ENCODE measurements at places on chromosomes 7 and 10.

- peak; percentile 74 for DNase-seq
Observed at GRCh38 chr10:77836299-77836820, 90.2 kb downstream of the DLG5 start.

DNA sequence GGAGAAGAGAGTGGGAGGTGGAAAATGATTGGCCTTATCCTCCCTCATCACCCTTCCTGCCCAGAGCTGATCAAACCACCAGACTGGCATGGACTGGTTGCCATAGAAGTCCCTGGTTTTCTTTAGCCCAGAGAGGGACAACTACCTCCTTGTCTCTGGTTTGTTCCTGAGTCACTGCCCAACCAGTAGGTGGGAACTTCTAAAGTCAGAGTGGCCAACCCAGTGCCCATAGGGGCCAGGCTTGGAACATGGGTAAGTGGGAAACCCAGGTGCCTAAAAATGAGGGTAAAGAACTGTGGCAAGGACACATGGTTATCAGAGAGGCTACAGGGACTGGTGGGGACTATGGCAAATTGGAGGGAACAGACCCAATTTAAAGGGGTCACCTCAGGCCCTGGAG is 63.8 kb downstream of the FAM241B start:
- DNase-seq: no peak

- no peak for DNase-seq
Observed at GRCh38 chr7:106629516-106629915, 31.4 kb downstream of the CCDC71L start.

- no peak for DNase-seq
Observed at GRCh38 chr10:125802131-125802530, 20.9 kb downstream of the UROS start.

DNA sequence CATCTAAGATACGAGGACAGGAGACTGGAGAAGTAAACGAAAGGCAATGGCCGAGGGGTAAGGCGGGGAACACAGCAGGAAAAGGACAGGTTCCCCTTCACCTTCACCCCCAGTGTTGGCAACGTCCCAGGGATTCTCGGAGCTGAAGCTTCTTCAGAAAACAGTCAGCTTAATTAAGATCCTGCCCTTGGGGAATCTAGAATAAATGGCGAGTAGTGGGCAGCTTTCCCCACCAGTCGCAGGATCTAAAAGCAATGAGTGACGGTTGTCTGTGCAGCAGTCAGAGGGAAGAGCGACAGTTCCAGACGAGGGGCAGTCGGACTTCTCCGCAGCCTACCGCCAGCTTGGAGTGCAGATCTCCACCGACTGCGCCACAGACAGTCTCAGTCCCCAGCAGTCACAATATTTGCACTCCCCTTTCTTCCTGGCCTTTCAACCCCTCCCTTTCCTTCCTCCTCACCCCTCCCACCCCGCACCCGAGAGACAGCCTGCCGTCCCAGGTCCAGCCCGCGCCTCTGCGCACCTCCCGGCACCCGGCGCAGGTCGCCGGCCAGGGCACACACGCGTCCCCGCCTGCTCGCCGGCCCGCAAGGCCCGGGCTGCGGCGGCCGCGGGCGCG is 10.9 kb upstream of the SP8 start:
- DNase-seq: no peak

DNA sequence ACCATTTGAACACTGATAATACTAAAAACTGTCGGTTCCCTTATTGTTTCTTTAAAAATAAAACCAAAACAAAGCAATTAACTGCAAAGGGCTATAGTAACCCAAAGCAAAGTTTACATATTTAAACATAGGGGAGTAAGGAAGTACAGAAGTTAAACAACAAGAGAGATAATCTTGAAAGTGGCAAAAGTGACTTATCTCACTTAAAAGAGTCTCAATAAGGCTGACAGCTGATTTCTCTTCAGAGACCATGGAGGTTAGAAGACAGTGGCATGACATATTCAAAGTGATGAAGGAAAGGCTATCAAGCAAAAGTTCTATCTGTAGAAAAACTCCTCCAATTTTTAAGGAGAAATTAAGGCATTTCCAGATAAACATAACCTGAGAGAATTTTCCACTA is 233.5 kb upstream of the HDAC9 start:
- DNase-seq: no peak

DNA sequence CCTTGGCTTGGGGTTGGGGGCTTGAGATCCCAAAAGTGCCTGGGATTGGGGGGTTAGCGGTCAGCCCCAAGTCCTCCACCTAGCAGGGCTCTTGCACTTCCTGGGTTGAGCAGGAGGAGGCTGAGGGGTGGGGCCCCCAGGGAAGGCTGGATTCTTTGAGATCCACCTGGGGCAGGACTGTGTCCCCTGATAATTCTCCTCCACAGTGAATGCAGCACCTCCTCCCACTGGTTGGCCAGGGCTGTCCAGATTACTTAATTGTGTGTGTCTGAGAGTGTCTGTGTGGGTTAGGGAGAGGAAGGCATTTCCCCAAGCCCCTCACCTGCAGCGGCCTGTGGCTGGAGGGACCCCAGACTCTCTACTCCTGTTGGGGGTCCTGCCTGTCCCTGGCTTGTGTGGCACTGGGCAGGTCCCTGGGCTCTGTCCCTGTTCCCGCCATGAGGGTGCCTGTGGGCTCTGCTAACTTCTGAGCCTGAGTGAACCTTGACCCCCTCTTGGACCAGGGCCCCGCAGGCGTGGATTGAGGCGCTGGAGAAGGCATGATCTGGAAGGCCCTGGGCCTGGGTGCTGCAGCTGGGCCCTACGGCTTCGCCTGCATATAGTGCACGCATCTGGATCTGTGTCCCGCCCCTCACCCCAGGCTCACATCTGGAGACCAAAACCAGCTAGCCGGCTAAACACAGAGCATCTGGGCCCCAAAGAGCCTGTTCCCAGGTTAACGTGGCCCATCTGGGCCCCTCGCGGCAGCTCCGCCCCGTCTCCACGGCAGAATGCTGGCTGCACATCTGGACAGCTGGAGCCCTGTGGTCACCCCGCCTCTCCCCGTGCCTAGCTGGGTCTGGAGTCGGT is 10.4 kb downstream of the TMEM270 start:
- no peak for DNase-seq

DNA sequence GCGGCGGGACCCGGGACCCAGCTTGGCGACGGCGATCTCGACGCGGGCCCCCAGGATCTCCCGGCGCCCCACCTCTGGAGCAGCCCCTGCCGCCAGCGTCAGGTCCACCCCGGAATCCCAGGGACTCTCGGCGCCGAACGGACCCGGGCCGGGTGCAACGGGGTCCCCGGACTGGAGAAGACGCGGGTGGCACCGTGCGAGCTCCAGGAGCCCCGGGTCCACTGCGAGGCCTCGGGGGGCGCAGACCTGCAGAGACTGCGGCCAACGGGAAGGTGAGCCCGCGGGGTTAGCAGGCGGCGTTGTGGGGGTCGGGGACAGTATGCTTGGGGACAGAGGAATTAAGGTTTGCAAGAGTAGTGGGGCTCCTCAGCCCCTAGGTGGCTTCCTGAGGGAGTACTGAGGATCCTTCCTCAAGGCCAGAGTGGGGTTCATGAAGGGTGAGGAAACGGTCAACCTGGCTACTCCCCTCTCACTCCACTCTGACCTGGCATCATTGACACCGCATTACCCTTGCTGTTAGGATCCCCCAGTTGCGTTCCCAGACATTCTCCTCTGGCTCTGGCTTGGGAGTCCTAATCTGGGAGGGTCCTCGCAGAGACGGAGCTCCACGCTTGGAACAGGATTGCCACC is 353 bp downstream of the EPHB6 start:
- no peak for DNase-seq

DNA sequence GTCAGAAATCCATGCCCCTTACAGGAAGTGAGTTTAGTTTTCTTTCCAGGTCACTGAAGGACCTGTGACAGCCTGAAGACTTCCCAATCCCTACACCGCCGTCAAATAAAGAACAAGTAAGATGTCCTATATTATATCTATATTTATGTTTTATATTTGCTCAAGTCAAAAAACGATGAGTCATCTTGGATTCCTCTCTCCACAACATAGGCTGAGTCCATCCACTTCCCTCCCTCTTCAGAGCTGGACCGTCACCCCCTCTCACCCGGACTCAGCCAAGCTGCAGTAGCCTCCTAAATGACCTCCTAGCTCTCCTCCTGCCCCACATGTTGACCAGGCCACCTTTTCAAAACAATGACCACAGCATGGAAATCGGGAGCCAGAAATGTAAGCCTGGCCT is 53.5 kb downstream of the GLI3 start:
- DNase-seq: no peak

- no peak for DNase-seq
Observed at GRCh38 chr7:10225275-10225674, 748.4 kb upstream of the PHF14 start.

DNA sequence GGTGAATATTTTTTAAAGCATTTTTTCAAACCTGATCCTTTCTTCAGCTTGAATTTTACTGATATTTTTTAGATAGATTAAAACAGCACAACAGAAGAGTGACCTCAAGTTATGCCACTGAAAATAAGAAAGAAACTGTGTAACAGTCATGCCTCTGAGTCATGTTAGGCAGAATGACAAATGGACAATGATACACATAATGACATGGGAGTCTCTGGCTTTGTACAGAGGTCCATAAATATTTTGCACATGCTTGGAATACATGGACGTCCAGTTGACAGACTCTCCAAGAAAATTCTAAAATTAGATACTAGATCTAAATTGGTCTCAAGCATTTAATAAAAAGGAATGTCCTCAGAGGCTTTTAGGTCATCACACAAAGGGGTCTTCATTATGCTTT is 21.9 kb upstream of the SEMA3A start:
- no peak for DNase-seq

DNA sequence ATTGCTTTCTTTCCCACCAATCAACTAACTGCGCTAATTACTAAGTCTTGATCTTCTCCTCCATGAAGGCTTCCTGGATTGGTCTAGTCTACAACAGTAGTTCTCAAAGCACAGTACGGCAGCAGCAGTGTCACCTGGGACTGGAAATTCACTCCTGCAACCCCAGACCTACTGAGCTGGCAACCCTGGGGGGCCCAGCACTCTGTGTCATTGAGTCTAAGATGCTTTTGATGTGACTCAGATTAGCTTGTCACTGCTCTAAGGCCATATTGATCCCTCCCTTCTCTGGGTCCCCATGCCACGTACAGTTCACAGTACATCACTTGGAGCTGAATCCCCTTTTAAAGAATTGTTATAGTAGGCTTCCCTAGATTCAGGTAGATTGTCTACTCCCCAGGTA is 65.7 kb upstream of the KMT2C start:
- DNase-seq: peak; percentile 6

DNA sequence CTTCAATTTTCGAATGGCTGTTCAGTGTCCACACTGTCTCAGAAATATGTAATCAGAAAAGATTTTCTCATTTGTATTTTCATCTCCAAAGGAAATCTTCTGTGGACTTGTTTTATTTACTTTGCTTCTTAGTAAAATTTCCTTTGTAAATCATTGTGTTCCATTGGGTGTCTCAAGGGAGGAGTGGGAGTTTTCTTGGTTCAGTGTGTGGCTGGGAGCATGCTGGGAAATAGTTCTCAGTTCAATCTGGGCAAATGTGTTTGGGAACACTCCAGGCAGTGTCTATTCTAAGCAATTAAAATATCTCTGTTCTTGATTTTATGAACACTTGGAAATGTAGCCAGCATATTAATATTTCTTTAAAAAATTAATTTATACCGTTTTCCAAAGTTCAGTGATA is 1019.8 kb downstream of the CNTNAP2 start:
- DNase-seq: no peak

- no peak for DNase-seq
Observed at GRCh38 chr10:30357075-30357801, 8.2 kb upstream of the MTPAP start.

GRCh38 chr7:20554072-20554471 is 61.4 kb upstream of the ABCB5 start:
- DNase-seq: no peak

GRCh38 chr10:19932806-19933371 is 116.7 kb downstream of the PLXDC2 start:
- DNase-seq: no peak

DNA sequence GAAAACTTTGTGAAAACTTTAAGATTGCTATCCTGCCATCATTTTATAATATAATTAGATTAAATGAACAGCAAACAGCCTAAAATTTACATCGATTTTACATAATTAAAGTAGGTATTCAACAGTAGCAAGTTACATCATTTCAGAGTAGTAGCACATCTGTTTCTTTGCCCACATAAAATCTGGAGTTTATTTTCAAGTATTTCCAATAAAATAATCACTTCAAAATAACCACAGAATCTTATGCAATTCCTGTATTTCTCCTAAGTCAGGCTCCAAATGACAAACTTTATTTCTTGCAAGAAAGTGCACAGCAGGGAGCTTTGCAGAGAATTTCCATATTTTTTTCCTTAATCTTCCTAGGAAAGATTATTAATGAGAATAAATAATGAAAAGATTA is 82.6 kb downstream of the CUBN start:
- DNase-seq: no peak
